ENCODE measurements at places on chromosomes 7 and 10.

- no peak for DNase-seq
Measured at GRCh38 chr7:108088729-108089128, 41.4 kb downstream of the LAMB4 start.

- DNase-seq: no peak
Measured at GRCh38 chr7:34362621-34363020, 295.4 kb upstream of the NPSR1 start.

DNA sequence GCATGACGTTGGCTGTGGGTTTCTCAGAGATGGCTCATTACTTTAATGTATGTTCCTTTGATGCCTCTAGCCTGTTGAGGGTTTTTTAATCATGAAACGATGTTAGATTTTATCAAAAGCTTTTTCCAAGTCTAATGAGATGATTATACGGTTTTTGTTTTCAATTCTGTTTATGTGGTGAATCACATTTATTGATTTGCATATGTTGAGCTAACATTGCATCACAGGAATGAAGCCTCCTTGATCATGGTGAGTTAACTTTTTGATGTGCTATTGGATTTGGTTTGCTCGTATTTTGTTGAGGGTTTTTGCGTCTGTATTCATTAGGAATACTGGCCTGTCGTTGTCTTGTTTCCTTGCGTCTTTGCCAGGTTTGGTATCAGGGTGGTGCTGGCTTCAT, 52.3 kb upstream of the PTPN12 start:
- no peak for DNase-seq

GRCh38 chr10:77555591-77556212, 81.9 kb downstream of the KCNMA1 start:
- no peak for DNase-seq

GRCh38 chr7:142808802-142809583, 38.2 kb downstream of the PRSS2 start:
- DNase-seq: no peak

GRCh38 chr7:126424985-126425384, 827.8 kb downstream of the GRM8 start:
- DNase-seq: no peak

DNA sequence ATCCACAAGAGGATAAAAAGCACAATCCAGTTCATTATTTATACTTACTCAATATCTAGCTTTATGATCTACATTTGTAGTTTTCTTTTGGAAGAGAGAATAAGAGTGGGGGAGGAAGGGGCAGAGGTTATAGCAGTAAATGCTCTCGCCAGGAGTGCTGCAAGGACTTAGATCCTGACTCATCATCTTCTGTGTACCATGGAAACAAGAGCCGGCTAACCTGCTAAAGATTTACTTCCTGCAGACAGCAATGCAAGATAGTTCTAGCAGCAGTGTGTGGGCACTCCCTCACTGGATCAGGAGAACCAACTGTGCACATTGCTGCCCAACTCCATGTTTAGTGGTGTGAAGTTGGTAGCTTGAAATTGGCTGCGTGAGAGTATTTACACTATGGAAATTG, 47.7 kb upstream of the TRIL start:
- DNase-seq: no peak

DNA sequence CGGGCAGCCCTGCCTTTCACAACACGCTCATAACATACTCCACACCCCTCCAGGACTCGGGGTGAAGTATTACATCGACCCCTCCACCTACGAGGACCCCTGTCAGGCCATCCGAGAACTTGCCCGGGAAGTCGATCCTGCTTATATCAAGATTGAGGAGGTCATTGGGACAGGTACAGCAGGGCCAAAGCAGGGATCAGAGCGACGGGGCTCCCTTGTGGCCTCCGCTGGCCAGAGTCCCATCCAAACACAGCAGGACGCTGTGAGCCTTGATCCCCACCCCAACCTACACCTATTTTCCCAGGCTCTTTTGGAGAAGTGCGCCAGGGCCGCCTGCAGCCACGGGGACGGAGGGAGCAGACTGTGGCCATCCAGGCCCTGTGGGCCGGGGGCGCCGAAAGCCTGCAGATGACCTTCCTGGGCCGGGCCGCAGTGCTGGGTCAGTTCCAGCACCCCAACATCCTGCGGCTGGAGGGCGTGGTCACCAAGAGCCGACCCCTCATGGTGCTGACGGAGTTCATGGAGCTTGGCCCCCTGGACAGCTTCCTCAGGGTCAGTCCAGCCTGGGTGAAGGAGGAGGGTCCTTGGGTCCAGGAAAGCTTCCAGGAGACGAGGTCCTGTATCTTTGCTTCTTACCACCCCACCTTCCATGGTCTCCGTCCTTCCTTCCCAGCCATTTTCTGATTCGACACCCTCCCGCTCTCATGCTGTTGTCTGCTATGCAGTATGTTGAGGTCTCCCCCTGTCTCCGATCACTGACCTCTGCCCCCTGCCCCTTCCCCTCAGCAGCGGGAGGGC, 13.5 kb downstream of the EPHB6 start:
- no peak for DNase-seq

DNA sequence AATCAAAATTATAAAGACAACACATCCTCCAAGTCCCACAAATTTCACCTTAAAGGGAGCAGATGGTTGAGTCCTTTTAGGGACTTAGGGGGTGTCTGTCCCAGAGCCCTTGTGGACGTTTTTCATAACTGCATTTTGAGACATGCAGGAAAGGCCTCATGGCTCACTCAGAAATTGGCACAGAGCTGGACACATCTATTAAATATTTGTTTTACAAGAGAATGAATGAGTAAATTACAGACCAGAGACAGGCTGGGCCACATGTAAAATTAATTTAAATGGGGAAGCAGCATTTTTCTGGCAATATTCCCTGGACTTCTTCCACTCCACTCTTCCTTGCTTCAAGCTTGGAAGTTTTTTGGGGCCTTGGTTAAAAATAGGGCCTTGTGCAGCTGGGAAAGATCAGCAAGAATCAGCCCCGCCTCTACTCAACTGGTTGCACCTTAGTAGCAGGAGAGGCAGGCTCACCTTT, 20.0 kb downstream of the LAMB1 start:
- DNase-seq: no peak

DNA sequence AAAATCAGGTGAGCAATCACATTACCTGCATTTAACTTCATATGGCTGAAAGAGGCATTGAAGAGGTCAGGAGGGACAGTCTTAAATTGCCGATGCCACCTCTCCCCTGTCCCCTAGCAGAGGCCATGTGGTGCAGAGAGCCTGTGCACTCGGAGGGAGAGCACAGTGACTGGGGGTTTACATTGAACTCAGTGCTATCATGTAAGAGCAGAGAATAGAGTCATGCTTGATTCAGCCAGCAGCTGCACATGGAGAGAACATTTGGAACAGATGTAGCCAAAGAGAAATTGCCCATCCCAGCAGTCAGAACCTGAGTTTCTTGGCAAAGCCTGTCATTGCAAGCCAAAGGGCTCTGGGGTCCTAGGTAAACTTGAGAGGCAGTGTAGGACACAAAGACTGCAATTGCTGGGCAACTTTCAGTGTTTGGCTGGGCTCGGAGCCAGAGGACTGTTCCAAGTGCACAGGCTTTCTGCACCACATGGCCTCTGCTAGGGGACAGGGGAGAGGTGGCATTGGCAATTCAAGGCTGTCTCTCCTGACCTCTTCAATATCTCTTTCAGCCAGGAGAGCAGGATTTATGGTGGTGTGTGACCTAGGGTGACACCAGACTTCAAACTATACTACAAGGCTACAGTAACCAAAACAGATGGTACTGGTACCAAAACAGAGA, 267.1 kb downstream of the REEP3 start:
- DNase-seq: no peak

- no peak for DNase-seq
Measured at GRCh38 chr7:69403169-69403568, 195.1 kb upstream of the AUTS2 start.

GRCh38 chr7:86863452-86863851, 196.0 kb downstream of the ELAPOR2 start:
- DNase-seq: no peak

DNA sequence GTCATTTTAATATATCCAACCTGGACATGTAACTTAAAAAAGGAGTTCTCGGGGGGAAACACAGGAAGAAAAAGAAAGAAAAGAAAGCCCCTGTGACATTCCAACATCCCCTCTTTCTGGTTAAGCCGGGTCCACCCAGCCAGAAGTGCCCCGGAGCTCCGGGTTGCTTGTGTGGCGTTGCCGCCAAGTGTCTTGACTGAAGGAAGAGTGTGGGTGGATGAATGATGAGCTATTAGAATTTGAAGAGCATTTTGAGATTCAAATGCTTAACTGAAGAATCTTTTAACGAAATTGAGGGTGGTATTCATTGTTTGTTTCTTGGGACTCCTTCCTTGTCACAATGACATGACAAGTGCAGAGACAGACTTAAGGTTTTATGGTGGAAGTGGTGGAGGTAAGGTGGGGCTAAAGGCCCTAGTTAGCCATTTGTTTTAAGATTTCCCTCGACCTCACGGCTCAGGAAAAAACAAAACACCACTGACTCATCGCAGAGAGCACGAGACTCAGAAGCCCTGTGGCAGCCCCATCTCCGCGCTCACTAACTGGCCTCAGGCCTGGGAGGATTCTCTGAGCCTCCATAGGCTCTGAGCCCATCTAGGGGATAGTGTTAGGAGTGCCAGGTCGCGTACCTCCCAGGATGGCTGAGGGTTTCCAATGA, 1.8 kb upstream of the GLI3 start:
- no peak for DNase-seq

- no peak for DNase-seq
Measured at GRCh38 chr10:119364645-119365600, 157.6 kb downstream of the GRK5 start.

DNA sequence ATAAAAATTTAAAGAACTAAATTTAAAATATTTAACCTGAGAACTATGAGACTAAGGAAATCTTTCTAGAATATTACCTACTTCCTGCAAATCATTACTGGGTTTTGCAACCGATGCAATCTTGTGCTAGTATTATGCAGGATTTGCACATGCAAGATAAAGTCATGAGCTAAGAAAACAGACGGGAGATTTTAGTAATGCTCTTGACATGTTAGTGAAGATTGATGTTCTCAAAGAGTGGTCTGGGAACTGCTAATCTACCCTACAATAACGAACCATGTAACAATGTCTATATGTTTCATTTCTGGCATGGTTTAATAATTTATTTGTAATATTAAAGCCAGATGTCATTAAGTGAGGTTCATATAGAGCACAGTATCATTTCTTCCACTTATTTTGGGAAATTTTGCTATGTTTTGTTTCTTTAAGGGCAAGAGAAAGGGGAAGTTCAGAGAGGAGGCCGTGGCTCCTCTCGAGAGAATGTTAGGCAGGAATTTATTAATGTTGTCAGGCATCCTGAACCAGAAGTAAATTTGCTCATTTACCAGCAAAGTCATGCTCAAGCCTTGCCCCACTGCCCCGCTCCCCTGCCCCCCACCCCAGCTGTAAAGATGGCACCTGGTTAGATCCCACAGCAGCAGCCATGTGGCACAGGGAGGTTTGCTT, 22.8 kb downstream of the LRRC17 start:
- DNase-seq: no peak

DNA sequence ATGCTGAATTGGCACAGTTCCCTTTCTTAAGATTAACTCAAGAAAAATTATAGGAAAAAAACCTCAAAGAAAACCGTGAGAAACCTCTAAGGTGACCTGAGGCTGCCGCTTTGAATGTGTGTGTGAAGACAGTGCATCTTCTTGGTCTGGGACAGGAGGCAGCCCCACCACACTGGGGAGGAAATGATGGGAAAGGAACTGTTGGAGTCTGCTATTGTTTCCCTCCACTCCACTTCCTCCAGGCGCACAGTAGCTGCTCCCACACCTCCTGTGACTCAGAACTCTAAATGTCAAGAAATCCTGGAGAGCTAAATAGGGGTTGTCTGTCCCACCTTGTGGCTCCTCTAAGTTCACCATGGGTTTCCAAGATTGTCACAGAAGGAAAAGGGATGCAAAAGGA, 179.4 kb downstream of the PDE1C start:
- DNase-seq: no peak

- DNase-seq: no peak
Measured at GRCh38 chr10:15485027-15485426, 113.9 kb upstream of the FAM171A1 start.

- DNase-seq: no peak
Measured at GRCh38 chr7:28626221-28626620, 213.9 kb downstream of the CREB5 start.

- no peak for DNase-seq
Measured at GRCh38 chr10:49629431-49629881, 15.6 kb downstream of the CHAT start.

DNA sequence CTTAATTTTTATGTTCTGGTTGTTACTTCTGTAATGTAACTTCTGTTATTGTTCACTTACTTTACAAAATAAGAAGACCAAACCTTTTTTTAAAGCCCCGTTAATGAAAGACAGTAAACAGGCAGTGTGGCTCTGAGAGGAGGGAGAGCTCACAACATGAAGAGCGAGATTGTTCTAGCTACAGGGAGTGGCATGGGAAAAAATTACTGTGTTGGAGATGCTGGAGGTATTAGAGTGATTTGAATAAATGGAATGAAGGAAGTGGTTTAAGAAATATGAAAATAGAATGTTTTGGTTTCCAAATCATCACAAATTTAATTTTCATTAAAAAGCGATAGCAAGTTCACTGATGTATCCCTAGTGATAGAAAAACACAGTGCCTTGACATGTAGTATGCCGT, 31.8 kb downstream of the REEP3 start:
- DNase-seq: no peak

- DNase-seq: no peak
Measured at GRCh38 chr10:119516381-119517234, 25.9 kb downstream of the RGS10 start.

- no peak for DNase-seq
Measured at GRCh38 chr10:132910901-132911785, 31.2 kb downstream of the CFAP46 start.

- DNase-seq: no peak
Measured at GRCh38 chr10:6115411-6115810, 26.6 kb downstream of the RBM17 start.

- DNase-seq: peak; percentile 93
Measured at GRCh38 chr10:31133792-31134310, 102.2 kb upstream of the ZNF438 start.

DNA sequence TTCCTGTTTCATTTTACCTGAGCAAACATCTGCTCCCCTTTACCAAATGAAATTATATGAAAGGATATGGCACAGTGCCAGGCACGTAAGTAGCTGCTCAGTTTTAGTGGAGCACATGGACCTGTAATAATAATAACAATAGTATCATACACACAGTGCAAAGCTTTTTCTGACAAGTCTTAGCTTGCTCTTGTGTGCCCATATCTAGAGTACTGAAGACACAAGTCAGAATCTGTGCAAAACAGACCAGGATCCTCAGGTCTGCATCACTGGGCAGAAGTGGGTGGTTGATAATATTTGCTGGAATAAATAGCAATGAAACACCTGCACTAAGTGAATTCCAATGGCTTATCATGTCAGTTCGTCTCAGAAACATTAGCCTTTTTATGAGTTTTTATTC, 85.5 kb upstream of the DKK1 start:
- no peak for DNase-seq

- no peak for DNase-seq
Measured at GRCh38 chr10:45354261-45354660, 19.8 kb upstream of the ALOX5 start.

DNA sequence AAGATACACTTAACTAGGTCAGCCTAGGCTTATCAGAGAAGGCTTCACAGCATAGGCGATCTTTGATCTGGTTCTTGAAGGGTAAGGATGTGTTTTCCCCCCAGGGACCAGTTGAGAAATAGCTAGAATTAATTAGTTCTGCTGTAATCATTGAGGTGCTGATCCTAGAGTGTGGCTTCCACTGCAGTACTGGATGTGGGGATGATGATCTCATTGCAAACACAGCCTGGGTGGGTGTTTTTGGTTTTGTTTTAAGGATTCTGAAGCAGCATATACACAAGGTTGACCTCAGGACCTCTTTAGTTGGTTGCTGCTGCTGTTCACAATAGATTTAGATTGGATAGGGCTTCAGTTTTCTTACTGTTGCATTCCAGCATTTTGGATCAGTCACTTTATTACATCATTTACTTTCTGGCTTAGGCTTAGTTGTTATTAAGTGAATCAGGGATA, 159.7 kb downstream of the AUTS2 start:
- DNase-seq: no peak
